ENCODE measurements at places on chromosomes 5 and 9. TPM values are rescaled to one million over a fixed set of nuclear protein-coding genes. Genes with fewer than 3 reads are reported as not detected.

Gene RNF208
- 2.0 TPM for total RNA-seq

Gene OXCT1
- total RNA-seq: 3.2 TPM

Gene HACD4
- 1.0 TPM for total RNA-seq

Gene PCDHGA3
- total RNA-seq: not detected

Gene LPCAT1
- 142 TPM for total RNA-seq

Gene NTRK2
- not detected for total RNA-seq

Gene ZDHHC11B
- total RNA-seq: 1.3 TPM

Gene HTR4
- not detected for total RNA-seq

Gene NR2F1-AS1
- 4.0 TPM for total RNA-seq

Gene SGCD
- 4.5 TPM for total RNA-seq

Gene SLCO6A1
- total RNA-seq: not detected

Gene SPATA31C1
- total RNA-seq: not detected
